Foreskin fibroblast (primary cell): ENCODE measurements at places on chromosomes 6 and 20.

- no peak for DNase-seq
These were observed 18.3 kb downstream of the SNX9 start for GRCh38 chr6:157841211-157841840.

GRCh38 chr6:51167468-51167867, 348.8 kb downstream of the TFAP2B start:
- DNase-seq = no peak

- no peak for DNase-seq
These were observed 85.5 kb upstream of the ZNF217 start for GRCh38 chr20:53678990-53679596.

DNA sequence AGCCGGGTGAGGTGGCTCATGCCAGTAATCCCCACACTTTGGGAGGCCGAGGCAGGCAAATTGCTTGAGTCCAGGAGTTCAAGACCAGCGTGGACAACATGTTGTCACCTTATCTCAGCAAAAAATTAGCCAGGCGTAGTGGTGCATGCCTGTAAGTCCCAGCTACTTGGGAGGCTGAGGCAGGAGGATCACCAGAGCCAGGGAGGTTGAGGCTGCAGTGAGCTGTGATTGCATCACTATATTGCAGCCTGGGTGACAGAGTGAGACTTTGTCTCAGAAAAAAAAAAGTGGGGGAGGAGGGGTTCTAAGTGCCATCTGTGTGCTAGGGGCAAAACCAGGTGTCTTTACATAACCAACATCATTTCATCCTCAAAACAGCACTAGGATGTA, 48.3 kb downstream of the CDK5RAP1 start:
- no peak for DNase-seq

GRCh38 chr20:3307725-3308124, 68.7 kb upstream of the SLC4A11 start:
- no peak for DNase-seq
